ENCODE measurements at places on chromosomes 13 and 19. TPM values are rescaled to one million over a fixed set of nuclear protein-coding genes. Genes with fewer than 3 reads are reported as not detected.

Gene PCP2
- polyA plus RNA-seq: not detected

Gene DNAJC15
- 70.5 TPM for polyA plus RNA-seq

Gene EXOC3L2
- 0.06 TPM for polyA plus RNA-seq

Gene PCDH20
- polyA plus RNA-seq: not detected

Measured in GM23248 (cell line).